ENCODE measurements at places on chromosomes 2 and 18.

DNA sequence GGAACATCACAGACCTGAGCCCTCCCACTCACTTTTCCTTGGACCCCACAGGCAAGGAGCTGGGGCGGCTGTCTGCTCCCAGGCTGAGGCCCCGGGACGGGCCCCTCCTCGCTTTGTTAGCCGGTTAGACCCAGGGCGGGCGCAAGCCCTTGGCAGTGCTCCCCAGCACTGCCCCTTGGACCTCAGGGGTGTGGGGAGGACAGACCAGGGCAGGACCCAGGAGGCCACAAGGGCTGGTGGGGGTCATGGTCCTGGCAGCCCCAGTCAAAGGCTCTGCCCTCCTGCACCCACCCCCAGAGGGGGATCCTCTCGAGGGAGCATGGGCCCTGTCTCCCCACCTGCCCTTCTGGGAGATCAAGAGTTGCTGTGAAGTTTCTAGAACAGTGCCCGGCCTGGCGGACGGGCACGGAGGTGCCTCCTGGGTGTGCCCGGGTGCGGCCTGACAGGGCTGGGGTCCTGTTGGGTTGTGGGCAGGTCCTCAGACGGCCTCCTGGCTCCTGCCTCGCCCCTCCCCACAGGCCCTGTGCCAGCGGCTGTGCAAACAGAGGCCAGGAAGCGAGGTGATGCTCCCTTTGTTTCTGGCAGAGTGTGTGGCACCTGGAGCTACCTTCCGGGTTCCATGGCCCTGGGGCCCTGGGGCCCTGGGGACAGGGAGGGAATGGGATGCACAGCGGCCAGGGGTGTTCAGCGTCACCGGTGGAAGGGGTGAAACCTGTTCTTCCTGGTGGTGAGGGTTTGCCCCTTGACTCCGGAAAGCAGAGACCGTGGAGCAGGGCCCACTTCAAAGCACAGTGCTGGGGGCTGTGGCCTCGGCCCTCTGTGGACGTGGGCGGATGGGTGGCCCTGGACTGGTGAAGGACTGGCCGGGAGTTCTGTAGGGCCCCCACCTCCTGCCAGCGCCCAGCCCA, 2.9 kb upstream of the GAL3ST2 start:
- DNase-seq, result no peak

DNA sequence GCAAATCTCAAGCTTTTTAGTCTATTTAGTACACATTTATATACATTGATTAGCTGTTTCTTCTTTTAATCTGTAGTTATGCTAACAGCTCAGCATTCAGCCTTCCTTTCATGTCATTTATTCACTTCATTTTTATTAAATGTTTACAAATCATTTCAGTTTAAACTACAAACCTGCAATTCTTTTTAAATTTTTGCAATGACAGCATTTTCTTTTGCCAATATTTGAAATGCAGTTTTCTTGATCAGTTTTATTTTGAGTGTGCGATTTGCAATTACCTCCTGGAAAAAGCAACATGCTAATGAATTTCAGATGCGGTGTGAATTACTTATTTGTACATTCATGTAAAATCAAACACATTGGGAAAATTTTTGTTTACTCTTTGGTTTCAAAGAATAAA, 13.5 kb downstream of the EFEMP1 start:
- no peak for DNase-seq

DNA sequence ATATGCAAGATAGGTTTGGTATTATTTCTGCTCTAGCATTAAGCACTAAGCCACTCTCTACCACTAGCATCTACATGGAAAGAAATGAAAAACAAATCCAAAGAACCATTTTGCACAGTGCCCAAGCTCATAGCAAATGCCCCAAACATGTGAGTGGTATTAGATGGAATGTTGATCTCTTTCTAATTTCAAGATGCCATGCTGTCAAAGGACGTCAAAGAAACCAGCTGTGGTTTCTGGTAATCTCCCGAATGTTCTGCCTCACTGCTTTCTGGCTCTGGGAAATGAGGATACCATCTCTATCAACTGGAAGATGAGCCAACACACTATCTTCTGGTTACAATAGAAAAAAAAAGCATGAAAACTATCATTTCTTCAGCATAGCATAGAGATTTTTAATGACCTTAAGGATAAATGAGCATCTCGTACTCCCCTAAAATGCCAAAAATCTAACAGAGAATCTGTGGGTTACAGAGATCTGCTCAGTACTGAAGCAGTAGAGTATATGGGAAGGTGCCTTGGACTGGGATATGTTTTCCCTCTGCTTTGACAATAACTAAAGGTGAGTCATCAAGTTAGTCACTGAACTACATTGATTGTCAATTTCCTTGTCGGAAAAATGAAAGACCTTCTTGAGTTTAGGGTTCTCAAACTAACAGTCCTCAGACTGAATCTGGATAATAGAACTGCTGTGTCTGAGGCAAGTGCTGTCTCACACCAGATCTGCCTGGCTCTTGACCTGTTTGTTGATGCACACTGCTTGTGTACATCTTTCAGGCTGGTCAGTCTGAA, 244.8 kb upstream of the NCKAP5 start:
- DNase-seq, result no peak

GRCh38 chr2:203340791-203341487, 12.7 kb downstream of the ABI2 start:
- no peak for DNase-seq

- peak; percentile 31 for DNase-seq
Measured at GRCh38 chr2:15939854-15940660, at the start of gene MYCN. MYCN (plus strand) TSS chr2:15940550; CDS start chr2:15942065, 1,515 bp downstream.

- no peak for DNase-seq
Measured at GRCh38 chr2:42693688-42694479, 70.1 kb downstream of the OXER1 start.

GRCh38 chr2:134671513-134671912, 47.3 kb downstream of the TMEM163 start:
- DNase-seq, result no peak

GRCh38 chr18:60502591-60502990, 130.0 kb upstream of the MC4R start:
- DNase-seq, result no peak

- DNase-seq, result no peak
Measured at GRCh38 chr2:85901155-85901554, 12.4 kb upstream of the ST3GAL5 start.

- DNase-seq, result no peak
Measured at GRCh38 chr2:137900421-137901141, 63.7 kb upstream of the HNMT start.

- no peak for DNase-seq
Measured at GRCh38 chr2:216082805-216083204, 1.1 kb downstream of the TMEM169 start.

DNA sequence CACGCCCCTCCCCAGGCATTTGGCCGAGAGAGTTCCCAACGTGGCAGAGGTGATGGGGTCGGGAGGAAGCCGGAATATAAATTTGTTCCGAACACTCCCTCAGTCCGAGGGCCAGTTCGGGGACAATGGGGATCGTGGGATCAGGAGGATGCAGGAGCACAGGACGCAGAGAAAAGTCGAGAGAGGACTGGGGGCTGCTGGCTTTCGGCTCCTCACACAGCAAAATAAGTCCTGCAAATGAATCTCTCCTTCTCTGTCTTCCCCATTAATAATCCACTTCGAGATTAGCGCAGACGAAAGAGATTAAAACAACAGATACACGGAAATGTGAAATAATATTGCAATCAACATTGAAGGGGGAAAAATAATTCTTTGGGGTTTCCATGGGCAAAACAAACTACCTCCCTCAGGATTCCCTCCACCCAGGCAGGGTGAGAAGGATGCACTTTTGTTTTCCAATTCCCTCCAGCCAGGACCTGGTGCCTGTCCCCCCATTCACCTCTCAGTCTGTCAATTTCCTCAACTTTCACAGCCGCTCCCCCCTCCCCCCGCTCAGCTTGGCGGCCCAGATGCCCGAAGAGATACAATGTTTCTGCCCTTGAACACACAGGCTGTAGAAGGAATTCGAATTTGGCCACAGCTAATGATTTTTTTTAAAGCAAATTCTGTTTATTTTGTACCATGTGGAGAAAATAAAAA, 3.1 kb upstream of the ZEB2 start:
- no peak for DNase-seq

DNA sequence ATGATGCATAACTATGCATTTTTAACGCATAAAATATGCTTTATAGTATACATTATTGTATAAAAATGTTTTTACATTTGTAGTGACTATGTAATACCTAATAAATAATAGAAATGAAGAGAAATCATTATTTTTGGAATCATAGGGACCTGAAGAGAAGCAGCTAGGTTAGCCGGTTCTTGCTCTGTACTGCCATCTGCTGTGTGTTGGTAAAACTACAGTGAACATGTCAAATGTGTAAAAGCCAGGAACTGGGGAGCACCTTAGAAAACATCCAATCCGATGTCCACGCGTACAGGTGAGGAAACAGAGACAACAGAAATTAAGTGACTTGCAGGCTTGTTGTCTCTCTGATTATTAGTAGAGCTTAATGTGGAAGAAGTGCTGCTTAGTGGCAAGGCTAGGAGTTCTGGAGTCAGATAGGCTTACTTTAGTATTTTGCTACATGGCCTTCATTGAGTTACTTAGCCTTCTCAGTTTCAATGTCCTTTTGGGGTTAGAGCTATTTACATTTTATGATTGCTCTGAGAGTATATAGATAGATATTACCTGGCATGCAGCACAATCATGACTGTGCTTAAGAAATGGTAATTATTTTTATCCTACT, 386.5 kb downstream of the DLGAP1 start:
- DNase-seq, result peak; percentile 15

Measured in DMS 273 treated with DMSO at 0.1 percent for 48 hours (cell line).